ENCODE measurements at places on chromosomes 2 and 18.

GRCh38 chr18:9557250-9557943 lies 57.0 kb downstream of the PPP4R1 start:
- no peak for DNase-seq

- DNase-seq, result no peak
Observed at GRCh38 chr18:79644666-79645057, 34.9 kb upstream of the CTDP1 start.

DNA sequence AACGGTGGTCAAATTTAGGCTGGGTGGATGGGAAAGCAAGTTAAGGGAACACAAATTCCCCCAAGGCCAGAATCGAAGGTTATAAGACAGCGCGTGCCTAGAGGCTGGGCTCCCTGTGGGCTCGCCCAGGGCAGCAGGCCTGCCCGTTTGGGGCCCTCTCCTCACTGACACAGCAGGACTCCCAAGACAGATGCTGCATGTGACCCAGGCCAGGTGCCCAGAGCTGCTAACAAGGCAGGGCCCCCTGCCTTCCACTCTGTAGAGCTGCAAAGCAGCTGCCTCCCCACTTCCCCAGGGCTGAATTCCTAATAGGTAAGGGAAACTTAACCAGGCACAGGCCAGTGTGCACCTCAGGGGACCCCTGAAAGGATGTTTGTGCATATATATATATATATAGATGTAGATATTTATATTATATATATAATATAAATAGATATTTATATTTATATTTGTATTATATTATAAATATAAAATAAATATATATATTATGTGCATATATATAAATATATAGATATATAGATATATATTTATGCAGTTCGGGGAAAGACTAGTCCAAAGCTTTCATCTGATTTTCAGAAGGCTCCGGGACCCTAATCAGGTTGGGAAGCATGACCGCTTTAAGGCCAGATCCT lies 43.7 kb downstream of the TMEM37 start:
- no peak for DNase-seq

- DNase-seq, result no peak
Observed at GRCh38 chr2:1769703-1770422, 25.5 kb upstream of the PXDN start.

GRCh38 chr18:71450257-71450656 lies 1093.9 kb downstream of the CBLN2 start:
- no peak for DNase-seq

DNA sequence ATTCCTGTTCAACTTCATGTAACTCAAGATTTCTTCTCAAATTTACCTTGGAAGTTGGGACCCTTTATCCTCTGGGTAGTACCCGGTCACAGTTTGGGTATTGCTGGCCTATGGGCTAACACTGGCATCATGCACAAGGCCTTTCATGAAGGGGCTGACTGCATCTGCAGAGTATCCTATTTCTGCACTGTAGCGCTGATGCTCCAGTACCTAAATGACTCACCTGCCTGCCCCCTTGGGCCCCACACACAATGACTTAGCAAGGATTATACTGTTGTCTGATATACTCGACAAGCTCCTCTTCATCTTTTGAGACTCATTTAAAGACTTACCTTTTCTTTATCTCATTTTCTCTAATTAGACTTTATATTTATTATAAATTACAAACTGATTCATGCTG lies 39.9 kb downstream of the DNAH6 start:
- no peak for DNase-seq

GRCh38 chr2:25897506-25897905 lies 19.2 kb upstream of the ASXL2 start:
- DNase-seq, result no peak
